ENCODE measurements at places on chromosomes 2 and 18. TPM values are rescaled to one million over a fixed set of nuclear protein-coding genes. Genes with fewer than 3 reads are reported as not detected.
A peak's percentile ranks its signal among the peaks of the same experiment; 100 is the strongest.

Gene RAB6C
- not detected for total RNA-seq

DNA sequence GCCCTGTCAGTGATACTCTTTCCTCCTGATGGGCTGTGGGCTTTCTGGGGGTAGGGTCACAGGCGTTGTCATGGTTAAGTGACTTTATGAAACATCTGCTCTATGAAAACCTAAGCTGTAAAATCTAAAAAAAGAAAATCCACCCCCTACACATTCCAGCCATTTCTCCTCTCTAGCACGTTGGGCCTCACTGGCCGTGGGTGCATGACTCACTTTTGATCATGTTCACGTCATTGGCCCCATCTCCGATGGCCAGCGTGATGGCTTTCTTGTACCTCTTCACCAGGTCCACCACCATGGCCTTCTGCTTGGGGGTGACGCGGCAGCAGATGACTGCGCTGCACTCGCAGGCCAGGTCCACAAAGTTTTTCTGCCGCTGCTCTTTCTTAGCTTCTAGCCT lies 39.3 kb upstream of the NARS1 start:
- no peak for DNase-seq

Gene MFSD2B
- 0.21 TPM for total RNA-seq

DNA sequence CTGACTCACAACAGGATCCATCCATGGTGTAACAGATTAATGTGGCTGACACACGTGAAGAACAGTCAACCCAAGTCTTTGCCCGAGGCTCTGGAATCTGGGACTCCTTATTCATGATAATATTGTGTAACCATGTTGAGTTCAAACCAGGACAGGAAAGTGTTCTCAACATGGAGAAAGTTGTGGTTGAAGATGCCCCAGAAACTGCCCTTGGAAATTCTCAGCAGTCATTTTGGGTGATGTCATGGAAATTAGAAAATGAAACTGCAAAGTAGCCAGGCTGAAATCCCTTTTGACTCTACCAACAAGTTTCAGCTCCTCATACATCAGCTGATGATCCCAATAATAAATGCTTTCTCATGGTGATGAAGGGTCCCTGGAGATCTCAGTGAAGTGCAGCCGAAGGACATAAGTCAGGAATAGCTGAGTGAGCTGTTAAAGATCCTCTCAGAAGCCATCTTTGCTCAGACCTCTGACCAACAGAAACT lies 307.7 kb downstream of the TNS1 start:
- no peak for DNase-seq

Gene SOWAHC
- total RNA-seq, result 27.1 TPM

Gene PASK
- 20.4 TPM for total RNA-seq

DNA sequence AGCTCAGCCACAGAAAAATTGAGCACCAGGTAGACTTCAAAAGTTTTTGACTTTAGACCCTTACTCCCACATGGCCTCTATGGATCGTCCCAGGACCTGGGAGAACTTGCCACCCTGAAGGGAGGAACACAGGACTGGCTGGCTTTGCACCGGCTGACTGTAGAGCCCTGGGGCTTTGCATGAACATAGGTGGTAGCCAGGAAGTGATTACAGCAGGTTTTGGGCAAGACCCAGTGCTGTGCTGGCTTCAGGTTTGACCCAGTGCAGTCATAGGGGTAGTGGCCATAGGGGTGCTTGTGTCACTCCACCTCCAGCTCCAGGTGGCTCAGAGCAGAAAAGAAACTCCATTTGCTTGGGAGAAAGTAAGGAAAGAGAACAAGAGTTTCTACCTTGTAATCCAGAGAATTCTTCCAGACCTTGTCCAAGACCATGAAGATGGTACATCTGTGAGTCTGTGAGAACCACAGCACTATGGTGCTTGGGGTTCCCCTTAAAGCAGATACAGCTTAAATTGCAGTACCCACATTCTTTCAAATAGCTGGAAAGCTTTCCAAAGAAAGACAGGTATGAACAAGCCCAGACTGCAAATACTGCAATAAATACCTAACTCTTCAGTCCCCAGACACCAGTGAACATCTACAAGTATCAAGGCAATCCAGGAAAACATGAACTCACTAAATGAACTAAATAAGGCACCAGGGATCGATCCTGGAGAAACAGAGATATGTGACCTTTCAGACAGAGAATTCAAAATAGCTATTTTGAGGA lies 13.0 kb upstream of the SESTD1 start:
- DNase-seq, result no peak

Gene EPHA4
- total RNA-seq, result 20.2 TPM

GRCh38 chr2:54396107-54396506 lies 60.0 kb upstream of the SPTBN1 start:
- no peak for DNase-seq

- DNase-seq, result no peak
These were observed 124.8 kb upstream of the RMDN2 start for GRCh38 chr2:37800176-37800858.

GRCh38 chr2:233436691-233437438 lies 82.6 kb downstream of the DGKD start:
- DNase-seq, result no peak

GRCh38 chr2:161090411-161090810 lies 69.8 kb upstream of the TANK start:
- no peak for DNase-seq

- DNase-seq, result peak; percentile 65
These were observed 926 bp downstream of the SERPINB8 start for GRCh38 chr18:63970809-63971205.

DNA sequence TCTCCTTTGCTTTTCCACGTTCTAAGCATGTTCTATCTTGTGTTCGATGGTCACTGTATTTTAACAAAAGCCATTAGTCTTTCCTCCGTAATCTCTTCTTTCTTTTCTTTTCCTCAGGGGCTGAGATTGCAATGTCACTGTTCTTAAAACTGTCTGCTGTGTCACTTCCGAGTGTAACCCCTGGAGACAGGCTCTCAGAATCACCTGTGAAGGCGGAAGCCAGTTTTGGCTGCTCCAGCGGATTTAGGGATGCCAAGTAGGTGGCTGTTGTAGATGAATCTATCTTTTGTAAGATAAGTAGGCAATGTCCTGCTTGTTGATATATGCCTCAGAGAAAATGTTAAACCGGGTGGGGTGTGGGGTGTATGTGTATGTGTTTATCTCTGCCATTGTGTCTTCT lies 94.7 kb upstream of the L3MBTL4 start:
- DNase-seq, result no peak

- no peak for DNase-seq
These were observed 15.5 kb downstream of the SPRED2 start for GRCh38 chr2:65416945-65417344.

DNA sequence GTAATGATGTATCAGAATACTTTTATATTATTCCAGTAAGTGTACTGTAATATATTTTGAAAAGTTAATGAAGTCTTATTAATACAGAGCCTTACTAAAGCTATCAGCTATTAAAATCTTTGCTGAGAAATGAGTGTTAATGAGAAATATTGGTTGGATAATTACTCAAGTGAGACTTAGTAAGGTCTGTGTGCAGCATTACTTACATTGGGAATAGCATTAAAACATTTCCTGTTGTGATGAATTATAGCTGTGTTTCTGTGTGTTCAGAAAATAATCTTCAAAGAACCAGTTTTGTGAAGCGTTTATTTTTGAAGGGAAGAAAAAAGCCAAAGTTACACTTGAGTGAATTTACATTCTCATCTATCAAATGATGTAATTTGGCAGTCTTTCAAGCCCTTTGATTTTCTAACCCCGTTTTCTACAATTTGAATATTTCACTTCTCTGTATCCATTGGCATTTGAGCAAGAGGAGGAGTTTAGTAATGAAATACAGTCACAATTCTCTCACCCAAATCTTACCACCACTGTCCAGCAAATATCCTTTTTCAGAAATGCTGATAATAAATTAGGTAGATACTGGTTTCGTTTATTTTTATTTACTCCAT lies 123.5 kb upstream of the BOD1L2 start:
- DNase-seq, result no peak

DNA sequence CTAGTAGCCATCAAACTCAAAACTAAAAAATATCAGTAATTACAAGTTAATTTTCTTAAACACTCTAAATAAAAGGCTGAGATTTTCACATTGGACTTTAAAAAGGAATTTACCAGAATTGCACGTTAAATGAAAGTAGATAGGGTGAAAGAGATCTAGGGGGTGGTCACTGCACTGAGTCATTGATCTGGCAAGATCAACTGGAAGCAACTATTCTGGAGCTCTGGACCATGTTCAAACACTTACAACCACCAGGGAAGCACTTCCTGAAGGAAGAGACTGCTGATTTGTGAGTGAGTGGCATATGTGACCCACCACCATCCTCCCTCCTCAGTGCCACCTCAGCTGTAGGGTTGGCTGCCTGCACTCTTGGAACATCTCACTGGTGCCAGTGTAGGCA lies 111.8 kb downstream of the UGGT1 start:
- DNase-seq, result no peak

Gene BMP10
- not detected for total RNA-seq

DNA sequence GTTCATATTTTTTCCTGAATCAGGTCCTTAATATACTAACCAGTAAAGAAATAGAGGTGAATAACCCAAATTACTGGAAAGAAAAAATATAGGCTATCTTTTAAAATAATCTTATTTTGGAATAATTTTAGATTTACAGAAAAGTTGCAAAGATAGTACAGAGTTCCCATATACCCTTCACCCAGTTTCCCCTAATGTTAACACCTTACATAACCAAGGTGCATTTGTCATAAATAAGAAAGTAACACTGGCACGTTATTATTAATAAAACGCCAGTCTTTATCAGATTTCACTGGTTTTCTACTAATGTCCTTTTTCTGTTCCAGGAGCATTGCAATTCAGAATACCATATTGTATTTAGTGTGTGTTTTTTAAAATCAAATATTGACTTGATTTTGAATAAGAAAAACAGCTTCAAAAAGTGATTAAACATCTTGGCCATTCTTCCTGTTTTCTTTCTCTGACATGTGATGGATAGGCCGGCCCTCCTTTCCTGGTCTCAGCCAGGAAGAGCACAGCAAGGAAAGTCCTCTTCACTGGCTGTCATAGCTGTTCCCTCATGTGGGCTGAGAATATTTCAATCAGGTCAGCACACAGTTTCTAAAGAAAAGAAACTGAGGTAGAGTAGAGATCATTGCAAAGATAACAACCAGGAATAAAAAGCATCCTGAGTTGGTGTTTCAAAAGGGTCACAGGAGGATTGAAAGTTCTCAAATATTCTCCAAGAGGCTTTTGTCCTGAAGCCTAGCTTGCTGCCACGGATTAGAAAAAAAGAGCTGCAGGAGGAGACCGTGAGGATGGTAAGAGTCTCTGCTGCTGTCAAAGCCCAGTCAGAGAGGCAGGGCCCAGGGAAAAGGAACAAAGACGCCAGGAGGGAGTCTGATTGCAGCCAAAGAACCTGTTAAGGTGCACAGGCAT lies 79.3 kb upstream of the ARL5A start:
- no peak for DNase-seq

DNA sequence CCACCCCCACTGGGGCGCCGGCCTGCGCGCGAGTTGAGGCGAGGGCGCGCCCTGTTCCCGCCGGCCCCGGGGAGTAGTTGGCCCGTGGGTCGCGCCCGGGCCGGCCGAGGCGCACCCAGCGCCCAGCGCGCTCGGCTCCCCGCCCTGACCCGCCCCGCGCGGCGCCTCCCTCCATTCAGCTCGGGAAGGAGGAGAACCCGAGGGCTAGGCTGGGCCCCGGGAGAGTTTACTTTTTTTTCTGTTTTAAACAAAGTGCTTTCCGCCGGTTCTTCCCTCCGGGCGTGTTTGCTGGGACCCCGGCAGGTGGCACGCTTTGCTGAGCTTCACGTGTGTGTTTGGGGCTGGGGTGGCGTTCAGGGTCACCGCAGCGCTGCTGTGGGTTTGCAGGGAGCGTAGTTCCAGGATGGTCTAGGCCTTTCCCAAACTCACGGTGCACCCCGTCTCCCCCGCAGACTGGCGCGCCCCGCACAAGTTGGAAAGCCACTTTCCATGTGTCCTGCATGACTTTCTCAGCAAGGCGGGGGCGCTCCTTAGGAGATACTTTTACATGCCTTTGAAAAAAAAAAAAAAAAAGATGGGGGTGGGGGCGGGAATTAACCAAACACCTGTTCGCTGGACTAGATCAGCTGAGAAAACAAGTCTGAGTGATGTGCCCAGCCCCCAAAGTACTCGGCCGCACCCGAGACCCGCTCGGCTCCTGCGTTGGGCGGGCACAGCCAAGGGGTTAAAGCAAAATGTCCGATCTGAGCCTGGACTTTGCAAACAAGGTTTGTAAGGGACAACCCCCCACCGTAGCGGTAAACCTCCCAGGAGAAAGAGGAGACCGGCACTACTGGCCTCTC lies 825 bp downstream of the ITGA6 start:
- DNase-seq, result peak; percentile 70

DNA sequence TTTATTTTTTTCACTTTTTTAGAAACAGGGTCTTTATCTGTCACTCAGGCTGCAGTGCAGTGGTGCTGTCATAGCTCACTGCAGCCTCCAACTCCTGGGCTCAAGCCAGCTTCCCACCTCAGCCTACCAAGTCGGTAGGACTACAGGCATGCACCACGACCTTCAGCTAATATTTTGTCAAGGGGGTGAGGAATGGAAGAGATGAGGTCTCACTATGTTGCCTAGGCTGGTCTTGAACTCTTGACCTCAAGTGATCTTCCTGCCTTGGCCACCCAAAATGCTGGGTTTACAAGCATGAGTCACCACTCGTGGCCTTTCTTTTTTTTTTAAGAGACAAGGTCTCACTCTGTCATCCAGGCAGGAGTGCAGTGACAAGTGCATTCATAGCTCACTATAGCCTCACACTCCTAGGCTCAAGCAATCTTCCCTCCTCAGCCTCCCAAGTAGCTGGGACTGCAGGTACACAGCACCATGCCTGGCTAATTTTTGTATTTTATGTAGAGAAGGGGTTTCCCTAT lies 13.4 kb downstream of the PPP1R7 start:
- no peak for DNase-seq

Gene CTAGE1
- not detected for total RNA-seq

DNA sequence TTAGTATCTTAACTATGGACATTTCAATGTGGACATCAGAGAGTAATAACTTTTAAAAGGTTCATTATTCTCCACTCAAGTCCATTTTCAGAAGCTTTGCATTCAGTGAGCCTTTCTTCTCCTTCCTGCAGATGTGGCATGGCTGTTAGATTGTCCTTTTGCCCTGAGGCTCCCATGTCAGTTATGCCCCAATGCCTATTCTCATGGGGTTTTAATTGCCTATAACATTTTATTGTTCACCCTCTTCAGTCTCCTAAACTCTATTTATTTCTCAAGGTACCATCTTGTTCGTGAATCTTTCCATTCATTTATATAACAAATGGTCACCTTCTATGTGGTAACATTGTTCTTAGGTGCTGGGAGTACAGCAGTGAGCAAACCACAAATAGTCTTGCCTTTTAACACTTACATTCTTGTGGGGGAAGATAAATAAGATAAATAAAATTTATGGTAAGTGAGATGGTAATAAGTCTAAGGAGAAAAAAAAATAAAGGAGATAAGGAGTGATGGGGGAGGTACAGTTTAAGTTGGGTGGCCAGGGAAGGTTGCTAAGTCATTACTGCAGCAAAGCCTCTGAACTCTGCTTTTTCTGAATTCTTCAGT lies 277.9 kb upstream of the SIX3 start:
- no peak for DNase-seq

GRCh38 chr18:44518666-44519065 lies 162.0 kb upstream of the SETBP1 start:
- no peak for DNase-seq
